GF-D8 (cell line): ENCODE measurements at places on chromosomes 5 and 9.

GRCh38 chr9:32723789-32724325 is 59.5 kb upstream of the TMEM215 start:
- no peak for DNase-seq

- no peak for DNase-seq
Observed at GRCh38 chr9:37575001-37575400, 1.2 kb downstream of the FBXO10 start.

- peak; percentile 89 for DNase-seq
Observed at GRCh38 chr9:98575379-98576346, 133.1 kb downstream of the GABBR2 start.

GRCh38 chr5:116675626-116675910 is 100.9 kb upstream of the SEMA6A start:
- no peak for DNase-seq

GRCh38 chr9:133772581-133772980 is 34.4 kb upstream of the SARDH start:
- no peak for DNase-seq

DNA sequence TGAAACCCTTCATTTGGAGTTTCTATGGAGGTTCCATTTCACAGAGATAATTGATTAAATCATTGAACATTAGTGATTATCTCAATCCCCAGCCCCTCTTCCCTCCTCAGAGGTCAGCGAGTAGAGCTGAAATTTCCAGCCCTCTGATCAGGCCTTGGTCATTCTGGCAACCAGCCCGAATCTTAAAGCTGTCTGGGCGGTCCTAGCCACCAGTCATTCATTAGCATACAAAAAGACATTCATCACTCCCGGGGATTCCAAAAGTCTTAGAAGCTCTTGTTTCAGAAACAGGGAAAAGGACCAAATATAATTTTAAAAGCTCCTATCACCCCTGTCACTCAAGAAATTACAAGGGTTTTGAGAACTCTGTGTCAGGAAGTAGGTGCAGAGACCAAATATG is 41.3 kb downstream of the ZNF474 start:
- no peak for DNase-seq

DNA sequence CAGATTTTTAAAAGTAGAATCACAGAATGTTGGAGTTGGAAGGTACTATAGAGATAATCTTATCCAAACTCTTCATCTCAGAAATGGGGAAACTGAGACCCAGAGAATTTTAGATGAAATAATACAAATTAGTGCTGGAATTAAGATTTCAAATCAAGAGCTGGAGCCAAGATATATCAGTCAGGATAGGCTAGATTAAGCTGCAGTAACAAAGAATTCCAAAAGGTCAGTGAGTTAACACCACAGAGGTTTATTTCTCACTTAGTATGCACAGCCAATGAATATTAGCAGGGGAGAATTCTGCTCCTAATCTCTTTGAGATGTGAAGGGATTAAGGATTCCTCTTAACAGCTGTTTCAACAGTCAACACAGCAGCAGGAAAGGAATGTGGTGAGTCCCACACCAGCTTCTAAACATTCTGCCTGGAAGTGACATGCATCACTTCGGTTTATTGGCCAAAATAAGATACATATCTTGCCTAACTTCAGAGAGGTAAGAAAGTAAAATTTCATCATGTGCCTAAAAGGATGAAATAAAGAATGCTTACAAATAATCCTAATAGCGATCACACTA is 136.8 kb downstream of the FRMD3 start:
- no peak for DNase-seq

DNA sequence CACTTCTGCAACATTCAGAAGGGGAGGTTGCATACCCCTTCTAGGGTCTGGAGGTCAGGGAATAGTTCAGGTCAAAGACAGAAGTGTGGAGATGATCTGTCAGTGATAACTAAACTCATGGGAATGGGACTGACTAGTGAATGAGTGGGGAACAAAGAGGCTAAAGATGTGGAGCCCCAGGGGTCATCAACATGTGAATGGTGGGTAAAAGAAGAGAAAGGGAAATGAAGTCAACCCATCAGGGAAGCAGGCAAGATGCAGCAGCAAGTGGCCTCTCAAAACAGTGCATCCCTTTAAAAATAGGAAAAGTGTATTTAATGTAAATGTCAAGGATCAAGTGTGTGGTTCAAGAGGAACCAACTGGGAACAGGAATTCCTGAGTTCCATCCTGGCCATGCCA is 69.9 kb downstream of the PLPPR1 start:
- DNase-seq: no peak

DNA sequence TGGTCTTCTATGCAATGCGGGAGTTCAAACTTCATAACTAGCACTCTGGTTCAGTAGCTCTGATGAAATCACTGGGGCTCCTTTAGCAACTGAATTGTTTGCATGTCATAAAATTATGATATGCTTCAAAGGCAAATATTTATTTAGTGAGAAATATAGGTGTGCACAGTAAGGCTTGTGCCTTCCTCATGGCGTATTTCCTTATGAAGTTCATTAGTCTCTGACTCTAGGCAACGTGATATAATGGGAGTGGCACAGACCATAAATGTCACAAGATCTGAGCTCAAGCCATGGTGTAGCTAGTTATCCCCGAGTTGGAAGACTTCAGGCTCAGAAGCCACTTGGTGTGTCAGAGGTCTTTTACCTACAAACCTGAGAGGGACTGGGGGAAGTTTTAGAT is 35.5 kb downstream of the PIP5K1B start:
- DNase-seq: no peak

GRCh38 chr5:143128412-143129071 is 274.9 kb downstream of the NR3C1 start:
- no peak for DNase-seq

DNA sequence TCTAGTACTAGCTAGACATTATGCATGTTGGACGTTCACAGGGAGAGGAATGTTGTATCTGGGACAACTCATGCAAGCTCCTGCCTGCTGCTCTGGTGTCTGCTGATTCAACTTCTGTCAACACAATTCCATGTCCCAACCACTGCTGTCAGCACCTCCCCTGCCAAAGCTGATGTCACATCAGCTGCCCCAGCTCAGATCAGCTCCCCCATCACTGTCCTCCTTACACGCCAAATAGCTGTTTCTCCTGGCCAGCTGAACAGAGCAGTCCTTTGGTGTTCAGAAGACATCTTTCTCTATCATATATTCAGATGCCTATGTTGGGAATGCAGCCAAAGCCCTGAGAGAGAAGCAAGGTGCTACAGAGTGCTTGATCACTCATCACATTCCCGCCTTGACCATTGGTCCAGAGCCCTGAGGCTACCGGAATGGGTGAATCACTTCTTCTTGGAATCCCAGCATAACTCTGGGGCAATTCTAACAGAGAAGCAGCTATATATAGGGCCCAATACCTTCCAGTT is 223.3 kb downstream of the SEC61B start:
- DNase-seq: no peak

- no peak for DNase-seq
Observed at GRCh38 chr9:124355941-124356744, 59.1 kb downstream of the PSMB7 start.

- DNase-seq: no peak
Observed at GRCh38 chr9:111838439-111838838, 43.7 kb upstream of the SHOC1 start.

DNA sequence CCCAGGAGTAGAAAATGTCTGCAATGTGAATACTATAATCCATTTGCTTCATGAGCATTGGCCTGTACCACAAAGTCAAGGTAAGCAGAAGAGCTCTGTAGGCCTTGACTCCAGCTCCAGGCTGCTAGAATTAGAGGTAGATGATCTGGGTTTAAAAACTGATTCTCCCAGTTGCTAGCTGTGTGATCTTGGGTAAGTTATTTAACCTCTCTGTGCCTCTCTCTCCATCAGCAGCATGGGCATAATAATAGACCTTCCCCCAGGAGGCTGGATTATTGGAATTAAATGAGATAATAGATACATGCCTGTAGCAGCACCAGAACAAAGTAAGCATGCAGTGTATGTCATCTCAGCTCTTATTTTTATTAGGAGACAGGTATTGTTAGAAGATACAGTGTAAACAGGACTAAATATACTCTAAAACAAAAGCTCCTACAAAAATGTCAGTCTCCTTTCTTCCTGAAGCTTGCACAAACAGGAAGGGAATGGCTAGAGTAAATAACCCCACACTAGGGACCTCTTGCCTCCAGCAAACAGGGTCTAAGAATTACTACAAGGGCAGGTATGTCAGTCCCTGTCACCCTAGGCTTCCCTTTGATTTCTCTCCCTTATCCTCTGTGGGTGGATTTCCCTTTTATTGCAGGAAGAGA is 57.5 kb downstream of the PSAT1 start:
- DNase-seq: no peak

DNA sequence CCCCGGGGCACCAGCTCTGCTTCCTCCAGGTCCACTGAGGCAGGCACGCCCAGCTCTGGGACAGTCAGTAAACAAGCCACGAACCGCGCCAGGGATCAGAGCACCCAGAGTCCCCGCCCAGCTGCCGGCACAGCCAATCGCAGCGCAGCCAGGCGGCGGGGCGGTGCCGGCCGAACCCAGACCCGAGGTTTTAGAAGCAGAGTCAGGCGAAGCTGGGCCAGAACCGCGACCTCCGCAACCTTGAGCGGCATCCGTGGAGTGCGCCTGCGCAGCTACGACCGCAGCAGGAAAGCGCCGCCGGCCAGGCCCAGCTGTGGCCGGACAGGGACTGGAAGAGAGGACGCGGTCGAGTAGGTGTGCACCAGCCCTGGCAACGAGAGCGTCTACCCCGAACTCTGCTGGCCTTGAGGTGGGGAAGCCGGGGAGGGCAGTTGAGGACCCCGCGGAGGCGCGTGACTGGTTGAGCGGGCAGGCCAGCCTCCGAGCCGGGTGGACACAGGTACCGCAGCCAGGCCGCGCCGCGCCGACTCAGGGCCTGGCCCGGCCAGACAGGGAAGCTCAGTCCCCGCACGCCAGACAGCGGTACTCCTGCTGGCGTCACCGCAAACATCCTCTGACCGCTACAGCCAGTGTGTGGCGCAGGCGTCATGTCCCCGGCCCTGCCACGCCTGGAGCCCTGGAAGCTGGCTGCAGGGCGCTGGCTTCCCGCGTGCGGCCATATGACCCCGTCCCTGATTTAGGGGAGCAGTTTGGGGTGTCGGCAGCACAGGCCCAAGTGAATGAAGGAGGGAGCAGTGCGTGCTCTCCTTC is at the start of gene CTSL:
CTSL (plus strand) TSS at position 220 of the 810 bp plus-strand sequence. CDS start 1,485 bp downstream, outside the sequence.
- DNase-seq: no peak

DNA sequence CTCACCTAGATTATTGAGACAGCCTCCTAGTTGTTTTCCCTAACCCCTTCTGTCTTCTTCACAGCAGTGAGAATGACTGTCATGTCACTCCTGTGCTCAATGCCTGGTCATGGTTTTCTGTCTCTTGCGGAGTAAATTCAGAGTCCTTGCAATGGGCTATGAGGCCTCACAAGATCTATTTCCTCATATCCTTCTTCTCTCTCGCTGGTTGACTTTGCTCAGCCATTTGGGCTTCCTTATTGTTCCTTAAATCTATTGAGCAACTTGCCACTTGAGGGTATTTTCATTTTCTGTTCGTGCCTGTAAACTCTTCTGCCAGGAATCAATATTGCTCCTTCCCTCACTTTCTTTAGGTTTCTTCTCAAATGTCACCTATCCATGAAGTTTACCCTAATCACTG is 9.0 kb downstream of the PPP3R2 start:
- DNase-seq: peak; percentile 48

GRCh38 chr9:95218773-95219172 is 98.7 kb downstream of the FANCC start:
- DNase-seq: peak; percentile 25

GRCh38 chr5:84682531-84682930 is 297.9 kb upstream of the EDIL3 start:
- DNase-seq: no peak

DNA sequence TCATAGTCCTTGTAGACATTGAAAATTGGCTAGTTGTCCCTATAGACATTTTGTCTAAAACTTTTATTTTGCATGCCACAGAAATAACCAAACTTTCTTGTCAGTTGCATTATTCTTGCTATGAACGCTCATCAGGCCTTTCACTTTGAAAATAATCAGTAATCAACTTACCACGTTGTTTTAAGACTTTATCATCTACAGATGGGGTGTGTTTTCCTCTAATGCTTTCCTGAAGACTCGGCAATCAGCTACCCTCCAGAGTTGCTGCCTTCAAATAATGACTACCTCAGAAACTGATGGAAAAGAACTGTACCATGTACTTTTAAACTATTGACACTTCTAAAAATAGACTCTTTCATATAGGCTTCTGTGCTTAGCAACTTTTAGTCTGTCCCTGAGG is 33.5 kb upstream of the HSPB3 start:
- no peak for DNase-seq
